ENCODE measurements at places on chromosomes 5 and 9. TPM values are rescaled to one million over a fixed set of nuclear protein-coding genes. Genes with fewer than 3 reads are reported as not detected.

The CCNB1 gene
- 408 TPM for total RNA-seq

The CCDC192 gene
- total RNA-seq: 2.7 TPM

DNA sequence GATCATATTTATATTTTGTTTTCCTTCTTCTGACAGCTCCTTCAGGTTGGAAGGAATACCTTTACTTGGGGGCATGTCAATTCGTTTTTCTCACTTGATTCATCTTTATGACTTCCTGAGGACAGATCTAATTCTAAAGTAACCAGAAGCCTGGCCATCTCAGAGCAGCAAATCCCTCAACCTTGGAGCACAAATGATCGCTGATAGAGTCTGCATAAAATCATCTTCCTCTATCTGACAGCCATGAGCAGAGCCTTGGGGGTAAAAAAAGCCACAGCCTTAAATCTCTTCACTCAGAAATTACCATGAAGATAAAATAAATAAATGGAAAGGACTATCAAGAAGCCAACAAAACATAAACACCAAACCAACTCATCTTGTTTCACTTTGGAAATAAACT, 325.8 kb downstream of the PRR16 start:
- H3K4me1 ChIP-seq: no peaks in the 10 kb centered on the region
- no peak overlapping the region for H3K27ac ChIP-seq
- no peak for DNase-seq
- no peaks in the 10 kb centered on the region for H3K36me3 ChIP-seq
- H3K27me3 ChIP-seq: no peaks in the 10 kb centered on the region

DNA sequence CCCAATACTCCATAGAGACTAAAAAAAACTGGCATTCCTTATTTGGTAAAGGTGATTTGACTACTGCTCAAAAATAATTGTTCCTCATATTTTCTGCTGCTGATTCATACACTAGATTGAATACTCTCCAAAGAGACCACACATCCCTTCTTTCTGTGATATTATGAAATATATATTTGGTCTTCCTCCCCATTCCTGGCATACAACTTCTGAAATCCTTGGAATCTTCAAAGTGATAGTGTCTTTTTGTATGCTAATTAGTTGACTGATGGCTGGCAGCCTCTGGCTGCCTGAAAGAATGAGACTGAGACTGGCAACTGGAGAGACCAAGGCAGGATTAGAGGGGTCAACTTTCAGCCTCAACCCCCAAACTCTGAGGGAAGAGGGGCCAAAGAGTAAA, 348.0 kb upstream of the RFX3 start:
- no peak overlapping the region for H3K27ac ChIP-seq
- H3K4me1 ChIP-seq: peaks cover 19% of the 10 kb centered on the region
- no peaks in the 10 kb centered on the region for H3K27me3 ChIP-seq
- H3K4me3 ChIP-seq: no peak overlapping the region
- H3K36me3 ChIP-seq: no peaks in the 10 kb centered on the region

The CTSV gene
- total RNA-seq: 52.2 TPM

The NADK2 gene
- total RNA-seq: 46.1 TPM

GRCh38 chr5:55936100-55936693, 58.6 kb downstream of the IL6ST start:
- DNase-seq: peak; percentile 84
- H3K27me3 ChIP-seq: no peaks in the 10 kb centered on the region
- no peak overlapping the region for H3K27ac ChIP-seq
- no peak overlapping the region for H3K4me3 ChIP-seq
- H3K36me3 ChIP-seq: no peaks in the 10 kb centered on the region

The RMI1 gene
- 35.7 TPM for total RNA-seq

The RNF183 gene
- total RNA-seq: 0.09 TPM
